WTC11 (cell line): ENCODE measurements at places on chromosomes 6 and 20. TPM values are rescaled to one million over a fixed set of nuclear protein-coding genes. Genes with fewer than 3 reads are reported as not detected.

Gene PSMB9
- total RNA-seq = 1.8 to 4.3 TPM (median 4.0 TPM) in 3 replicates

- DNase-seq = no peak
- no peak overlapping the region for H3K4me3 ChIP-seq
- H3K27ac ChIP-seq = no peak overlapping the region
- H3K4me1 ChIP-seq = peaks cover 47% of the 10 kb centered on the region
- H3K36me3 ChIP-seq = peaks cover 25% of the 10 kb centered on the region
- no peaks in the 10 kb centered on the region for H3K27me3 ChIP-seq
Measured at GRCh38 chr20:45044601-45045000, 56.3 kb downstream of the KCNS1 start.

Gene TNFRSF6B
- not detected in 3 replicates for total RNA-seq

GRCh38 chr6:143535189-143535614, 23.7 kb upstream of the FUCA2 start:
- peaks cover 44% of the 10 kb centered on the region for H3K27me3 ChIP-seq
- no peak overlapping the region for H3K4me3 ChIP-seq
- no peaks in the 10 kb centered on the region for H3K36me3 ChIP-seq
- no peak for DNase-seq
- no peak overlapping the region for H3K27ac ChIP-seq
- H3K4me1 ChIP-seq = peaks cover 29% of the 10 kb centered on the region

Gene EDN3
- 0.09 to 0.25 TPM (median 0.13 TPM) in 3 replicates for total RNA-seq

DNA sequence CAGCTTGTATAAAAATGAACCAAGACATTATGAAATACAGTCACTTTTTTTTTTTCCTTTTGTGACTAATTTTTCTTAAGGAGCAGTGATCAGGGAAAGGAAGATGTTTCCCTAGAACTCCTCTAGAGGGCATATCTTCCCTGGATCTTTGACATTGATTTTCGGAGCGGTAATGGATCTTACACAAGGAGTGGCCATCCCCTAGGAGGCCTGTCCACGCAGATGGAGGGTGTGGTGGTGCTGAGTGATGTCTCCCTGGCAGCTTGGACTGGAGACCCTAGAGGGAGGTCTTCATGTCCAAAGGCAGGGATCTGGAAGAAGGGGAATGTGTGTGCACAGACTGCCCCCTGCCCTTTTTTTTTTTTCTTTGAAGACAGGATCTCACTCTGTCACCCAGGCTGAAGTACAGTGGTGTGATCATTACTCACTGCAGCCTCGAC, 7.0 kb upstream of the KIFC1 start:
- H3K27ac ChIP-seq = no peak overlapping the region
- H3K4me1 ChIP-seq = peaks cover 2% of the 10 kb centered on the region; the same call in 1 of the 2 replicates
- no peak overlapping the region for H3K4me3 ChIP-seq
- no peak for DNase-seq
